ENCODE measurements at places on chromosomes 2 and 18.

GRCh38 chr2:21041943-21042707 is 1.7 kb downstream of the APOB start:
- DNase-seq = no peak

- no peak for DNase-seq
Measured at GRCh38 chr2:200054681-200055468, 99.5 kb downstream of the MAIP1 start.

DNA sequence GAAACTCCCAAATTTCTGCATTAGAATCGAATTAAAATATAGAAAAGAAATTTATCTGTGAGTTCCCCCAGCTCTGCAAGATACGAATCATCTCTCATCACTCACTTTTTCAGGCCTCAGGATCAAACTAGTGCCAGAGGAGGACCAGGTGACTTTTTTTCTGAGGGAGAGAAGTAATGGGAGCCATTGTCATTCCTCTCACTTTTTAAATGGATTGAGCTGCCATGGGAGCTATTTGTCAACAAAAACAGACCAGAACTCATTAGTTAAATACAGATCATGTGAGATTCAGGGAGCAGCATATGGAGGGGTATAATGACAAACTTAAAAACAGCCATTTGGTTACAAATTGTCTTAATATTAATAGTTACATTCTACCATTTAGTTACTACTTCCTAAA is 594.4 kb downstream of the DPP10 start:
- DNase-seq = no peak

DNA sequence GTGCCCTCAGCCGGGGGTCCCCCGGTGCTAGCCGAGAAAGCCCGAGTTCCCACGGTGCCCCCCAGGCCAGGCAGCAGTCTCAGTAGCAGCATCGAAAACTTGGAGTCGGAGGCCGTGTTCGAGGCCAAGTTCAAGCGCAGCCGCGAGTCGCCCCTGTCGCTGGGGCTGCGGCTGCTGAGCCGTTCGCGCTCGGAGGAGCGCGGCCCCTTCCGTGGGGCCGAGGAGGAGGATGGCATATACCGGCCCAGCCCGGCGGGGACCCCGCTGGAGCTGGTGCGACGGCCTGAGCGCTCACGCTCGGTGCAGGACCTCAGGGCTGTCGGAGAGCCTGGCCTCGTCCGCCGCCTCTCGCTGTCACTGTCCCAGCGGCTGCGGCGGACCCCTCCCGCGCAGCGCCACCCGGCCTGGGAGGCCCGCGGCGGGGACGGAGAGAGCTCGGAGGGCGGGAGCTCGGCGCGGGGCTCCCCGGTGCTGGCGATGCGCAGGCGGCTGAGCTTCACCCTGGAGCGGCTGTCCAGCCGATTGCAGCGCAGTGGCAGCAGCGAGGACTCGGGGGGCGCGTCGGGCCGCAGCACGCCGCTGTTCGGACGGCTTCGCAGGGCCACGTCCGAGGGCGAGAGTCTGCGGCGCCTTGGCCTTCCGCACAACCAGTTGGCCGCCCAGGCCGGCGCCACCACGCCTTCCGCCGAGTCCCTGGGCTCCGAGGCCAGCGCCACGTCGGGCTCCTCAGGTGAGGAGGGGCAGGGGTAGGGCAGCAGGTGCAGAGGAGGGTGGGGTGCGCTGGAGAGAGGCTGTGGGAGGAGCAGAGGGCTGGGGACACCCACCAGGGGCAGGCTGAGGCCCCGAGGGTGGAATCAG is 14.1 kb upstream of the GMPPA start:
- no peak for DNase-seq

GRCh38 chr2:78895022-78895421 is 130.5 kb upstream of the REG3G start:
- no peak for DNase-seq

GRCh38 chr2:25797620-25798488 is 80.4 kb downstream of the ASXL2 start:
- DNase-seq = no peak

DNA sequence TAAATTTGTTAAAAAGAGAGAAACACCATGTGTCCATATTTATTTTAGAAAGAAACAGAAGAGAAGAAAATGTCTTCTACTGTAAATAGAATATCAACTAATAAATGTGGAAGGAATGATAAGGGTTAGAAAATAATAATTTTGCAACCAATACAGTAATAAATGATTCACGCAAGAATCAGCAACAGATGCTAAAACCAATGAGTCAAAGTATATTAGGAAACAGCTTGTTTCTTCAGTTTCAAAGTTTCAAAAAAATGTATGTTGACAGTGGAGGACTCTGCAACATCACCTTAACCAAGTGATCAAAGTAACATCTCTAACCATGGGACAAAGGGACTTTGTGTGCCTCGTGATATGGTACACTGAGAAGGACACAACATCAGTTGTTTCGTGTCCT is 147.0 kb downstream of the TWIST2 start:
- no peak for DNase-seq

DNA sequence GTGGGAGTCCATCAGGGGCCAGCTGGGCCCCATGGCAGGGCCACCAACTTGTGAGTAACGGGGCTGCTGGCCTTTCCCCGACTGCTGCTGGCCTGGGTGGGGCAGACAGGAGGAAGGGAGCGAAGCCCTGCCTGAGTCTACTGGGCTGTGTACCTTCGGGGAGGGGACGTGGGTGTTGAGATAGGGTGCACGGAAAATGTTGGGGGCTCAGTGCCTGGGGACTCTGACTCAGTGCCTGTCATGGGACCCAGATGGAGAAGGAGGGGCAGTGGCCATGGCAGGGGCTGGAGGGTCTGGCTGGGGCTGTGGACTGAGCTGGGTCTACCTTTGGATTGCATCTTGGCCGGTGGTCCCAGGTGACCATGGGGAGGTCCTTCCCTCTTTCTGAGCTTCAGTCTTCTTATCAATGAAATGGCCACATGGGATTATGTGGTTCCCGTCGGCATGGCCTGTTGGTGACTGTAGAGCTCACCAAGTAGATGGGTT is 4.0 kb downstream of the SLC4A3 start:
- DNase-seq = no peak

GRCh38 chr2:40625849-40626248 is 174.0 kb upstream of the SLC8A1 start:
- no peak for DNase-seq

- DNase-seq = no peak
Measured at GRCh38 chr2:174465327-174465726, 21.5 kb downstream of the GPR155 start.

GRCh38 chr2:96249654-96250053 is 16.1 kb downstream of the TMEM127 start:
- DNase-seq = no peak

- no peak for DNase-seq
Measured at GRCh38 chr2:101986804-101987740, 4.7 kb upstream of the IL1R2 start.

DNA sequence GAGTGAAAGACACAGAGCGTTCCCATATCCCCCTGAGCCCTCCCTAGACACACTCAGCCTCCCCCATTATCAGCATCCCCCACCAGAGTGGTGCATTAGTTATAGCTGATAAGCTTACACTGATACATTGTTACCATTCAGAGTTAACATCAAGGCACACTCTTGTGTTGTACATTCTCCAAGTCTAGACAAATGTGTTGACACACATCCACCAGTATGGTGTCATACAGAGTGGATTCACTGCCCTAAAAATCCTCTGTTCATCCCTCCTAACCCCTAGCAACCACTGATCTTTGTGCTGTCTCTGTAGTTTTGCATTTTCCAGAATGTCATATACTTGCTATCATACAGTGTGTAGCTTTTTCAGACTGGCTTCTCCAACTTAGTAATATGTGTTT is 78.0 kb upstream of the RPL31 start:
- no peak for DNase-seq

- DNase-seq = no peak
Measured at GRCh38 chr2:61898810-61899209, 6.7 kb upstream of the COMMD1 start.

GRCh38 chr18:37538526-37539205 is 26.9 kb downstream of the CELF4 start:
- DNase-seq = no peak

GRCh38 chr2:169232551-169233154 is 129.7 kb downstream of the LRP2 start:
- no peak for DNase-seq

DNA sequence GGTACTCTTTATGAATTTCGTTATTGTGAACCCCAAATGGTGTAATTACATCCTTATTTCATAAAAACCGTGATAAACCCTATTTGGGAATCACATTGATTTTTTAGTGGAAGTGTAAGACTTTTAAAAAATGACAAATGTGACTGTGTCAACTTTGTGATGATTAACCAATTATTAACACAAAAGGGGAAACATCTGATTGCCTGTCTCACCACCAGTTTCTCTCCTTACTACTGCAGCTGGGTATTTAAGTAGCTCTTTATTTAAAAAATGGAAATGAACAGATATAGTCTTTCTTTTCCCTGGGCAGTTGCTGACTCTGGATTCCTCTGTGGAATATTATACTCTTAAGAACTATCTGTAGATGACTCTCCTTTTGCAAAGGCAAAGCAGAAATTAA is 11.6 kb upstream of the RPE start:
- DNase-seq = no peak

DNA sequence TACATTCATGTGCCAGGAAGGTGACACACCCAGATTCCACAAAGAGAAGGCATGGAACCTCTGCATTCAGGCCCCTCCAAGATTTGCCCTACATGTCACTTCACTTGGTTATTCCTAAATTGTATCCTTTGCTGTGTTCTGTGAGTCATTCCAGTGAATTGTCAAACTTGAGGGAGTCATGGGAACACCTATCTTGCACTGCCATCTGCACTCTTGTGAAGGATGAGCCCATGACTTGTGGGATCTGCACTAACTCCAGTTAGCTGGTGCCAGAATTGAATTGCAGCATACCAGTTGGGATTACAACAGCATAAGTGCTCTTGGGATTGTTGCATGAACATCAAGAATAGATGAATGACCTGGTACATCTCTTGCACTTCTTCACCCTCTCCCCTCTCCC is 1288.0 kb upstream of the ZEB2 start:
- DNase-seq = no peak

DNA sequence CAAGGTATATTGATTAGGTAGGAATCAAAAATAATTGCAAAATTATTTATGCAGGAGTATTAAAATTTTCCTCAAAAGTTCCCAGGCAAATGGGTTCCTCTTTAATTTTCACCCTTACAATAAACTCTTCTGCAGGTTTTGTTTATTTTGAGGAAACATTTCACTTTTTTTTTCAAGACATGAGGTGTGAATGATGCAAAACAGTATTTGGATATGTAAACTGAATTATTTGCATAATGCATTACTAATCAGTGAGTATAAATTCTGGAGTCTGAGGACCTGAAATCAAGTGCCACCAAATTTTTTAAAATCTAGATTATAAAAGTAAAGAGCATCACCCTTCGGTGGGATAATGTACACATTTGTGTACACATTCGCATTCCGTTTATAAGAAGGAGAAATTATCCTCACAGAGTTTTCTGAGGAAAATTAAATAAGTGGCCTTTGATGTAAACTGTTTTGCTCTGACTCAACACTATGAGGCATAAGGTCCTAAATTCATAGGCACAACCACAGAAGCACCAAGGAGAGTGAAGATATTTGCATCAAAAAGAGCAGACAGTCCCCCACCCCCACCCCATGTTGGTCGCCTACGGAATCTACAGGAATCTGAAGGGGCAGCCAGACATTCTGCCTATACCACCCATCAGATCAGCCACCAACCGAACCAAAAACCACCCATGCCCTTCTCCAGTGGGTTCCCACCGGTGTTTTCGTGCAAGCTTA is 33.1 kb downstream of the BCL11A start:
- no peak for DNase-seq

DNA sequence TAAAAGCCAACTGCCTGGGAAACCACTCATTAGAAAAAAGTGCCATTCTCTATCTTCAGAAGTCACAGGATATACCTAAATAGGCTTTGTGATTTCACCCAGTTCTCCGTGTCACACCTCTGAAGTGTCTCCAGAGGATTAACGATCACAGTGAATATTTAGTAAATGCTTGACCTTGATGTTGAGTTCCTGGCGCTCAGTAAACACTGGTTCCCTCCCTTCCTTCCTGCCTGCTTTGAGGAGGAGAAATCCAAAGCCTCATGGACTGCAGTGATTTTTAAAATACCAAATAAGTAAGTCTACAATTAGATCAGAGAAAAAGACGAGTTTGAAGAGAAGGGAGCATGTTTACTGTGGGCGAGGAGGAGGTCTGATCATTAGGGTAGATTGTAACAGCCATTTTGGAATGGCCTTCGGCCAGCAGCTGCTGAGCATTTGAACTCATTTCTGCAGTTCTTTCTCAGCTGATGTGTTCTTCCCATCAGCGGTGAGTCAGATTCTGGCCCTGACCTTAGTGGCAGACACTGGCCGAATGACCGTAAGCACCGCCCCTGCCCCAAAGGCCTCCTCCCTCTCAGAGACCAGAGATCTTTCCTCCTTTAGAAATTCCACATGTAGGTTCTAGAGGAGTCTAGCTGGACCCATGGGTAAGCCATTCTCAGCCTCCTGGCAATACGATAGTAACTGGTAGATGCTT is 62.1 kb upstream of the SLC16A14 start:
- DNase-seq = no peak
